ENCODE measurements at places on chromosomes 2 and 18.

DNA sequence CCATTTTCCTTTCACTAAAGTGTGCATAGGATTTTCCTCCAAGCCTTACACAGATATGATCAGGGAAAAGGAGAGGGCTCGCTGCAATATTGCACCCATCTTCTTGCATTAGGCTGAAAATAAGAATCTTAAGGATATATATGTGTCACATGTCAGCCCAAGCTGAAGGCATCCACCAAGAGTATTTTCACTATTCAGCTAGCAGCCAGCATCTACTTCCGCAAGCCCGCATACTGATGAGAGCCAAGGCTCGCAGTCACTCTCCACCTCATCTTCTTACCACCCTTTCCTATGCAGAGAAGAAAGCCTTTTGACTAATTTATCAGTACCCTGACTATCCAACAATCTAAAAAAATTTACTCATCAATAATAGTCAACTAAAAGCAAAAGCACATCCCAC lies 6.1 kb downstream of the TMEM163 start:
- no peak for DNase-seq

- DNase-seq = no peak
These were observed 233.5 kb downstream of the TGIF1 start for GRCh38 chr18:3683483-3683882.

DNA sequence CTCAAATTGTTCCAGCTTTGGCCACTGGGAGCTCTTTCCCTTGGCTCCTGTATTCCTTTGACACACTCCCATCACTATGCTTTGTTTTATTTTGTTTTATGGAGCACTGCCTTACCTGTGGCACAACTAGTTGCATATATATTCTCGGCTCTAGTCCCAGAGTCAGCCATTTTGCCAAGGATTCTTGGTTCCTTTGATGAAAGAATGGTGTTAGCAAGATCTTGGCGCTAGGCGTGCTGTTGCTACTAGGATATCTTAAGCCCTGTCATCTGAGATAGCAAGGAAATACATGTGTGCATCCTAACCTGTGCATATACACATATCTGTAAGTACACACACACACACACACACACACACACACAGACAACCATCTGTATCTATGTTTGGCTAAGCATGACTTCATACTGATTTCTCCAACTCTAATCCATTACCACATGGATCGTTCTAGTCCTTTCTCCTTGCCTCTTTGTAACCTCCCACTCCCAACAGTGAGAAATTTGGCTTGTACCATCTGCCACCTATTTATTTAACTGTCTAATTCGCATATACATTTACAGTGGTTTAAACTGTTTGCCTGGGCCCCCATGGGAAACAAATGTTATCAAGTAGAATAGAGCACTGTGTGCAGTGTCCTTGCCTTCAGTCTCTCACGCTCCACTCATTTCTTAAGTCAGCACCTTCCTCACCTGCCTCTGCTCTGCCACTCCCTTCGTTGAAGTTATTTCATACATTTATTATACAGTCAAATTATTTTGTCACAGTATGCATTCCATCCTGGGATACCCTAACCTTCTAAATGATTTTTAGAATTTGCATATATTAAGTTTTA lies 137.5 kb upstream of the MAP3K20 start:
- no peak for DNase-seq

DNA sequence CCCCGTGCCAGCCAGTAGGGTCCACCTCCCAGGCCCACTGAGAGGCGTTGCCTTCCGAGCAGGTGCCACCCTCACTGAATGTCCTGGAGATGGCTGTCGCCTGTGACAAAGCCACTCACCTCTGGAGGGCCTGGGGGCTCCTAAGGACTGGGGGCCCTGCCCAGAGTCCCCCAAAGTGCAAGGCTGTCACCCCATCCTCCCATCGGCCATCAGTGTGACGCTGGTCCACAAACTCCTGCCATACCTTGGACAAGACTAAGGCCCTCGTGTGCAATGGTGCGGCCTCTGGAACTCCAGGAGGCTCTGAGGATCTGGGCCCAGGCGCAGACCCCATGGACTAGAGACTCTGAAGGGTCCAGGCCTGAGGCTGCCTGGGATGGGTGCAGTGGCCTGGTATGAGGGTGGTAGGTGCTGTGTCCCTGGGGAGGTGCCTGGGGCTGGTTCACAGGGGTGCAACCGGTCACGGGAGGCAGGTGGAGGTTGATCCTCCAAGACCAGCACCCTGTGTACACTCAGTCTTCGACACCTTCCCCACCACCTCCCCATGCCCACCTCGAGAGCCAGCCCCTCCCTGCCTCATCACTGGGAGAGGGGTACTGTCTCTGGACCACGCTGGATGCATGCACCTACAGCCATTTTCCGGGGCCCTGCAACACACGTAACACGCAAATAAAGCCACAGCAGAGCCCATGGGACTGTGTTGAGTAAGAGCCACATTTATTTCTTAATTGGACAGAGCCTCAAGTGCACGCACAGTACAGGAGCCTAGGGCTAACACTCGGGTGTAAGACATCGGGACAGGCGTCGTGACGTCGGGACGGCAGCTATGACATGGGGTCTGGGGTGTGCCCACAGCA lies 21.6 kb downstream of the AQP12A start:
- no peak for DNase-seq

DNA sequence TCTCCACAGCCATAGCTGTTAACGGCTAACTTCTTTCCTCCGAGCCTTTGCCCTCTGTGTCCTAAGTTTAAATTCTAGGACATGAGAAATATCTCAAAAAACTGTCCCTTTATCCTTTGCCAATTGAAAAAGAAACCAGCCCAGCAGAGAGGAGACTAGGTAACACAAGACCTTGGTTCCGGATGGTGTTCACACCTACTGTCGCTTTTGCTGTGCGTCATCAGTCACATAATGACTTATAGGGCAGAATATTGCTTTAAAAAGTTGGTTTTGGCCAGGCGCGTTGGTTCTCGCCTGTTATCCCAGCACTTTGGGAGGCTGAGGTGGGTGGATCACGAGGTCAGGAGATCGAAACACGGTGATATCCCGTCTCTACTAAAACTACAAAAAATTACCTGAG lies 66.2 kb downstream of the SP3 start:
- DNase-seq = no peak

DNA sequence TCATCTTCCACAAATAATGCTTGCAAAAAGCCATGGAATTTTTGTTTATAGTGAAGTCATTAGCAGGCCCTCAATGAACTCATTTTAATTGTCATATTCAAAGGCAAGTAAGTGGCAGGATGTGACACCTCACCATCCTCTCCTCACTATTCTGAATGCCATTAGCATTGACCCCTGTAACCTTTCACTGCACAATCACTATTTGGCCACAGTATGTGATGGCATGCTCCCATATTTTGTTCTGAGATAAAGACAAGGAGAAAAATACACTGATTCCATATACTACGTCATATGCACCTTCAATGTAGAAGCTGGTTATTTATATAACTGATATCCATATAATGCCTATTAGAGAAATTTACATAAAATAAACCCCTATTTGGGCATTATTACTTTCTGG lies 1443.2 kb downstream of the SUCLG1 start:
- DNase-seq = no peak

GRCh38 chr2:108940156-108940555 lies 48.9 kb downstream of the EDAR start:
- DNase-seq = no peak

DNA sequence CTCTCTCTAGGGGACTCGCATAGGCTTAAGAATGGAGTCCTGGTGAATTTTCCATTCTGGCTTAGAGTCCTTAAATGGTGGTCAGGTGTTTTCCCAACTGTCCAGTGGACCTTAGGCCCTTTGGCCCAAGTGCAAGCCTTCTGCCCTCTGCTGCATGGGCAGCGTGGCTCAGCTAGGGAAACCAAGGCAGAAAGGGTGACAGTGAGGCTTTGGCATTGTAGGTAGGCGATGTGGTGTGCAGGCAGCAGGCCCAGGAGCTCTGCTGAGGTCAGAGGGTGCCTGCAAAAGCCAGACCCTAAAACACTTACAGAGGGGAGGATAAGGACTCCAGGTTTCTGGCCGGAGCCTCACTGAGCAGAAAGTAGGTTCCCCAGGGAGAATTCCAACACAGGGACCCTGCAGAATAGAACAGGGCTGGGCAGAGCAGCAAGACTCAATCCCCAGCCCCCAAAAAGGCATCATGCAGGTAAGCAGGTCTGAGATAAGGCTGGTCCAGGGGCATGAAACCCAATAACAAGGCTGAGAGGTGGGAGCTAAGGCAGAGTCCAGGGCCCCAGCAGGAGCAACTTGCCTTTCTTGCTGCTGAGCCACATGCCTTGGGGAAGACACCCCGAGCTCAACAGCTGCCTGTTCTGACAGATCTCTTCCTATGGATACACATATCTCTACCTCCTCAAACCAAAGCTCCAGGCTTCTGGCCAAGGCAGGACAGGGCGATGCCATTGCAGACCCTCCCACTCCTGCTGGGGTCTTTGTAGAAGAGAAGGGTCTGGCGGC lies 199.7 kb downstream of the TNS1 start:
- no peak for DNase-seq

DNA sequence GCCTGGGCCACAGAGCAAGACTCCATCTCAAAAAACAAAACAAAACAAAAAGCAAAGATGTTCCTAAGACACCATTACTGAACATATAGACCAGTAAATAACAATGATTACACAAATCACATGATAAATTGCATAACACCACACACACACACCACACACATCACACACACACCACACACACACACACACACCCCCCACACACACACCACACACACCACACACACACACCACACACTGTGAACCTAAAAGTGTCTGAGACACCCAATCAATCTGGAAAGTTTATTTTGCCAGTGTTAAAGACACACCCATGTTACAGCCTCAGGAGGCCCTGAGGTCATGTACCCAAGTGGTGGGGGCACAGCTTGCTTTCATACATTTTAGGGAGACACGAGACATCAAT lies 62.6 kb upstream of the ASAP2 start:
- DNase-seq = no peak

DNA sequence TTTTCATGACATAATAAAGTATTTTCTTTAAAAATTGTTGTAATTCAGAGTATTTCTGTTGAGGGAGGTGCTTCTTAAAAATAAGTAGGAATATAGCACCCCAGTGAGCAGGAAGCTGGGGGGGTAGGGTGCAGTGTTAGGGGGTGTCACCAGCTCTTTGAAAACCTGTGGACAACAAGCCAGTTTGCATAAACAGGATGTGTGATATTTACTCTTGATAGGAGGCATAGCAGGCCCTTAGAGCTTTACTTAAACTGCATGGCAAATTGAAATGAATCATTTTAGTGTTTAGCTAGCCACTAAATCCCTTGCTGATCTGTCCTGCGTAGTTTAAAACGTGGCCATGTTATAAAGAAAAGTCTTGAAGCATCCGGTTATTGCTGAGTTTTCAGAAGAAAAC lies 8.4 kb downstream of the TGIF1 start:
- no peak for DNase-seq

GRCh38 chr2:154226931-154227330 lies 355.2 kb downstream of the GALNT13 start:
- no peak for DNase-seq

DNA sequence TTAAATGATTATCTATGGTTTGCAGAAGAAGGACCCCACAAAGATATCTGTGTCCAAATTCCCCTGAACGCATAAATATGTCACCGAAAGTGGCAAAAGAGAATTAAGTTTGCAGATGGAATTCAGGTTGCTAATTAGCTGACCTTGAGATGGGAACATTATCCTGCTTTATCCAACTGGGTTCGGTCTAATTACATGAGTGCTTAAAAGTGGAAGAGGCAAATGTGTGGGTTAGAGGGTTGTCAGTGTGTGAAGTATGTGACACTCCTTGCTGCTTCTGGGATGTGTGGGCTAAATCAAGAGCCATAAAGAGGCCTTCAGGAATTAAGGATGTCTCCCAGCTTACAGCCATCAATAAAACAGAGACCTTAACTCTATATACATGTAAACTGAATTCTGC lies 53.5 kb downstream of the CDH19 start:
- no peak for DNase-seq

- DNase-seq = no peak
These were observed 260.4 kb downstream of the METTL4 start for GRCh38 chr18:2310886-2311285.

- no peak for DNase-seq
These were observed 32.5 kb downstream of the GAREM1 start for GRCh38 chr18:32438173-32438572.

GRCh38 chr2:160564591-160564990 lies 71.0 kb upstream of the RBMS1 start:
- DNase-seq = no peak

GRCh38 chr2:147756069-147756468 lies 88.8 kb upstream of the ACVR2A start:
- no peak for DNase-seq

DNA sequence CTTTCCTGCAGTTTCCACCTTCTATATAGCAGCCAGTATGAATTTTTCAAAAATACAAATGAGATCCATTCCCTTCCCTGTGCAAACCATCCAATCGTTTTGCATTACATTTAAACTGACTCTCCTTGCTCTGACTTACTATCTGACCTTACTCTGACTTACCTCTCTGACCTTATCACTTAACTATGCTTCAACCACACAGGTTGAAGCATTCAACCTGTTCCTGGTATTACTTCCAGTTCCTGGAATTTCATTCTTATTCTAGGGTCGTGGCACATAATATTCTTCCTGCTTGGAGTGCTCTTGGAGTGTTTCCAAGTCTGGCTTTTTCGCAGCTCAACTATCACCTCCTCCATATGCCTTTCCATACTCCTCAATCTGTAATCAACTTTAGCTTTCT lies 850.6 kb upstream of the CHAC2 start:
- no peak for DNase-seq

- no peak for DNase-seq
These were observed 7.0 kb downstream of the INHBB start for GRCh38 chr2:120352696-120353590.

DNA sequence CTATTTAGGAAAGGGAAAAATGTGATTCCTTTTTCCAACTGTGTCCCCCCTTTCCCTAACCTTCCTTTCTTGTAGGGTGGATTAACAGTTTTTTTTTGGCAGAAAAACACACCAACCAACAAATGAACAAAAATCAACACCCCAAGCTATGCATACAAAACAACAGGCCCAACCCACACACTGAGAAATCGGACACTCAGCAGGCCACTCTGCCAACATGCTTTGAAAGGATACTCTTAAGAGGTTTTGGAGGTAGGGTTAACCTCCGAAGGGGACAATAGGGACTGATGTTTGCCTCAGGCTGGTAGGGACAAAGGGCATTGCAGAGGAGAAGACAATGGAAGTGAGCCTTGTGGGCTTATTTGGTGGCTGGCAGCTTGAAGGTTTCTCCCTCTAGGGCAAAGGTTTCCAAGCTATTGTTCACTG lies 33.1 kb upstream of the POLE4 start:
- DNase-seq = no peak
